ENCODE measurements at places on chromosomes 7 and 10.

DNA sequence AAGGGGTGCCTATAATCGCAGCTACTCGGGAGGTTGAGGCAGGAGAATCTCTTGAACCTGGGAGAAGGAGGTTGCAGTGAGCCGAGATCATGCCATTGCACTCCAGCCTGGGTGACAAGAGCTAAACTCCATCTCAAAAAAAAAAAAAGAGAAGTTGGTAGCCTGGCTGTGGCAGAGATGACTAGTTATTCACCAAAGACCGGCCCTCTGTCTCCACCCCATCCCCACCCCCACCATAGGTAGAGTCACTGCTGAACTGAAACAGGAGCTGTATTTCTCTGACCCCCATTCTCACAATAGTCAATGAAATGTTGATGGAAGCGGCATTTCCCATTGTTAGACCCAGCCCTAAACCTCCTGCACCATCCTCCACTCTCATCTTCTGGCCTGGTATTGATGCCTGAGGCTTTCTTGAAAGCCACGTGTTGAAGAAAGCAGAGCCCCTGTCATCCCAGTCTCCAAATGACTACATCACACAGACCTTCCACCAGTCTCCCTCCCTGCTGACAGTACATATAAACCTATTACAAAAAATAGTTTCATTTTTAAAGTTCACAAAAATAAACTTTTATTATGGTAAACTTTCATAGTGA lies 9.4 kb upstream of the PIK3CG start:
- DNase-seq: no peak

GRCh38 chr7:106247841-106248240 lies 36.9 kb downstream of the NAMPT start:
- DNase-seq: no peak

DNA sequence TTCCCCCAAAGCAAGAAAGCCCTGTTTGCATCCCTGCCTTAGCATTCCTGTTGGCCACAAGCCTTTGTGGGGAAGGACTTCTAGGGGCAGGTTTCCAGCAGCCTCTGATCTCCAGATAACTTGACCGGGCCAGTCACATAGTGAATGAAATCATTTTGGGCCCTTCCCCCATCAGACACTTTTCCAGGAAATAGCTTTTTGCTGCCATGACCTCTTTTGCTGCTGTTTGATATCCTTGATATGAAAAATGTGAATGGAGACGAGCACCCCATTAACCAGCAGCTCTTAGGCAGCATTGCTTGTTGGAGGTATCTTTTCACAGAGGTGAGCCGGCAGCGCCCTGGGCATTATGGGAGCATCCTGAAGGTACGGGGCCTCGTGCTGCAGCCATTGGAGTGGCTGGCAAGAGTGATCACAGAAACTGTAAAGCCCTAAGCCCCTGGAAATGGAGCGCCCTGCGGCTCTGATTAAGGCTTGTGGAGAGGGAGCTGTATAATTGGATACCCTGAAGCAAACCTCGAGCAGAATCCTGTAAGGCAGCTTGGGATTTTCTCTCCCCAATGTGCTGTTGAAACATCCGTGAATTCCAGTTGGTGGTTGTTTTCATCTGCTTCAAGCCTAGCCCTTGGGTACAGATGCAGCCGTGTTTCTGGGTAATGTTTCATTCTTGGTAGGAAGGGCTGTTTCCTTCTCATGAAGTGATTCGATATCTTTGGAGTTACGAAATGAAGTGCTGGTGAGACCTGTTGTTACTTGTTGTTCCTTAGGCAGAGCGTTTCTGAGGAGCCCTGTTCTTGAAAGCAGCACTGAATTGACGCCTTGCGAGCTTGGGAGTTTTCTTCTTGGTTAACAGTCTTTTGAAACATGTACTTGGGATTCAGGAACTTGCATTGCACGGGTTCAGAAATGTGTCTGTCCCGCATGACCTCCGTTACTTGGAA lies 179.0 kb downstream of the PTEN start:
- DNase-seq: no peak

- no peak for DNase-seq
Measured at GRCh38 chr10:104303594-104304355, 34.5 kb downstream of the ITPRIP start.

GRCh38 chr7:73717991-73718405 lies 1.5 kb downstream of the STX1A start:
- no peak for DNase-seq

DNA sequence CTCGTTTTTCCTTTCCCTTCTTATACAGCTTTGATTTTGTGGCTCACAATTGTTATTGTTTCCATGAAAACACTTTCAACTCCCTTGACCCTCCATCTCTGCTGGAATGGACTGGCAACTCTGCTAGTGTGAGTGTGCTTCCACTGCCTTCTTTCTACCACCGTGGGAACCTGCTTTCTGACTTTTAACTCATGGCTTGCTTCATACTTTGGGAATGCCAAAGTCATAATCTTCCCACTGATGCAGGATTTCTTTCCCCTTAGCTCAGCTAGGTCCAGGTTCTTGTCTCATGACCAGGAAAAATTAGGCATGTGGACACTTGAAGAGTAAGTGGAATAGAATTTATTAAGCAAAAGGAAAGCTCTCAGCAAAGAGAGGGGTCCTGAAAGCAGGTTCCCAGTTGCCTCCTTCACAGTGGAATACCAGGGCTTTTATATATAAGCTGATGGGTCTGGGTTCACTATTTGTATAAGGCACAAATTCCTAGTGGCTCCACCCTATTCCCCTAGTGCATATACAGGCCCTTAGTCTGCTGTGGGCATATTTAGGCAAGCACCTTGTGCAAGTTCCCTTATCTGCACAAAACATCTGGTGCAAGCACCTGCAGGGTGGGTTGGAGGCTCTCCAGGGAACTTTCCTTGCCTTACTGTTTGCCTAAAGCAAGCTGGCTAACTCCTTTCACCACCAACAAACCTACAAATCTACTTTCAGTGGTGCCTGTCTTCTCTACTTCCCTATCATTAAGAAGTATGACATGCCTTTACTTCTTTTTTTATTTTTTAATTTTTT lies 119.5 kb downstream of the CFAP58 start:
- DNase-seq: no peak

- DNase-seq: no peak
Measured at GRCh38 chr7:5870311-5870710, 10.3 kb upstream of the OCM start.

DNA sequence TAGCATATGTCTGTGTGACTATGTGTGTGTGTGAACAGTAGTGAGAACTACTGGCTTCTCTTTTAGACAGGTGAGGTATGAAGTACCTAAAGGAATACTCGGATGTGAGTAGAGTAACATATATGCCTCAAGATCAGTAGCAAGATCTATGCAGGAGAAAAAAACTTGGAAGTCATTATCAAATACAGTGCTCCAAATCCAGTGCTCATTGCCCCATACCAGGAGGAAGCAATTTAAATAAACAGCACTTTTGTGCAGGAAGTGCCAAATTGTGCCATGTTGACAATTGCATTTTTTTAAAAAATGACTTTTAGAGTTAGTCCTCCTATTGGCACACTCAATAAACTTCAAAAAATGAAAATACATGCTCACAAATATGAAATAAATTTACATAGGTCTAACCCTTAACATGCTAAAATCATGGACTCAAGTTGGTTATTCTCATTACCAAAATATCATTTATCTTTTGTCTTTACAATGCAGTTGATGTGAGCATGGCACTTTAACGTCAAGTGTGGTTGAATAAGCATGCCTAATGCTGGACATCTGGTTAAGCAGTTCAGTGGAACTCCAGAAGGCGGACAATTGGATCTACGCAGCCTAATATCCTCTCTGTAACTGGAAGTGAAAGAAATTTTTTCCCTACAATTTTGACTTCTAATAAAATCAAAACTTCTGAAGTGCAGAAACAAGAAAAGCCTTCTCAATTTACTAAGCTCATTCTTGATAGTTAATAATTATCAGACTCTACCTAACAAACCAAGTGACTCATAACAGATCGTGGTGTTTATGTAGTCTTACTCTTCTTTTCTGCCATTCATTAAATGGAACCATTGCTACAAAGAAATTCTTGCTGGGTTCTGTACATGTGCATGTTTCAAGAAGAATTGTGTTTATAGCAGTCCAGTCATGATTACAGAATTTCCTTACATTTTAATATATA lies 195.2 kb downstream of the MDFIC start:
- DNase-seq: no peak

GRCh38 chr10:10327934-10328333 lies 689.7 kb upstream of the CELF2 start:
- DNase-seq: no peak

GRCh38 chr10:127148933-127149220 lies 47.5 kb downstream of the INSYN2A start:
- no peak for DNase-seq

All from NCI-H774 (cell line).